ENCODE measurements at places on chromosomes 12 and 14.
A peak's percentile ranks its signal among the peaks of the same experiment; 100 is the strongest.

- no peak for DNase-seq
These were observed 9.2 kb upstream of the CCDC197 start for GRCh38 chr14:93987815-93988476.

GRCh38 chr12:62436164-62436503, 30.5 kb upstream of the MON2 start:
- DNase-seq: peak; percentile 6

DNA sequence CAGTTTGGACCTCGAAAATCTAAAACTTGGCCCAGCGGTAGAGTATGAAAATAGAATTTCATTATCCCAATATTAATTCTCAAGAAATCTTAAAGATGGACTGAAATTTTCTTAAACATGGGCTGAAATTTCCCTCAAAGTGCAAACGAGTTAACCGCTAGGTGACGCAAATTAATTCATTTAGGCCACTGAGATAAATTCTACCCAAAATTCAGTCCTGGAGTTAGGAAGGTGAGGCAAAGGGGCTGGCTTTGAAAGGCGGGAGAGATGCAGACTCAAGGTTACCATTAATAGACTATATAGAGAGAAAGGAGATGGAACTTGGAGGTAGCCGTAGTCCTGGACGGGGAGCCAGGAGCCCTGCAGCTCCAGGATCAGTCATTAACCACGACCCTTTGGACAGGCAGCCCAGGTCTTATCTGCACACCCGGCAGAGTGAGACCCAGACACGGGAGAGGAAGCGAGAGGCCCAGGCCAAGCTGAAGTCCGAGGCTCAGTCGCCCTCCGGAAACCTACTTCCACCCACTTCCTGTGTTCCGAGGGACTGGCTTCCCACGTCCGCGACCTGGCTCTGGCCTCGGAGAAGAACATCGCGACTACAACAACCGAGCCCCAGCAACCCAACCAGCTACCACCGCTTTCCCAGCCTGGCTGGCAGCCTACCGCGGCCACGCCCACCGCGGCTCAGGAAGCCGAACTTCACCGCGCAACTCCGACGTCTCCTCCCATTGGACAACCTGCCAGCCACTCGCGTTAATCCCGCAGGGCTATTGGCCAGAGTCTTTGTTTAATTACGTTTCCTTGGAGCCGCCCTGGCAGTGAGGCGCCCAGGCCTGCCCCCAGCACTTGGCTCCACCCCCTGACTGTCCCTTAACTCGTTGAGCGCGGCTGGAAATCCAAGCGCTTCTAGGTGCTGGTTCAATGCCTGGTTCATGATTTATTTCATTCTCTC, at the start of gene EFCAB11:
EFCAB11 (minus strand) TSS at position 661 of the 952 bp plus-strand sequence; CDS start at position 591, 70 bp downstream.
- DNase-seq: peak; percentile 98

DNA sequence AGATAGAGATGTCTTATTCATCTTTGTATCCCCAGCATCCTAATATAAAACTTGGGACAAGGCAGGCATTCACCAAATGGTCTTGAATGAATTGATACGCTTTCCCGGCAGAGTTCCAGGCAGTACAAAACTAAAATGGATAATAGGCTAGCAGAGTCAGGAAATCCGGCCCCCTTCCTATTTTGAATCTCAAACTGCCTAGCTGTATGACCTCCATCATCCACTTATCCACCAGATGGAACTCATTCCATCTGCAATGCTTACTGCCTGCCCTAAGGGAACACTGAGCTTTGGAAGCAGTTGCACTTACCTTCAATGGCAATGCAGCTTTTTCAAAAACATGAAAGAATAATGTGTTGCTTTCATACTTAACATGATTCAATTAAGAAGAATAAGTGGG, 43.4 kb downstream of the BDKRB1 start:
- DNase-seq: peak; percentile 33

DNA sequence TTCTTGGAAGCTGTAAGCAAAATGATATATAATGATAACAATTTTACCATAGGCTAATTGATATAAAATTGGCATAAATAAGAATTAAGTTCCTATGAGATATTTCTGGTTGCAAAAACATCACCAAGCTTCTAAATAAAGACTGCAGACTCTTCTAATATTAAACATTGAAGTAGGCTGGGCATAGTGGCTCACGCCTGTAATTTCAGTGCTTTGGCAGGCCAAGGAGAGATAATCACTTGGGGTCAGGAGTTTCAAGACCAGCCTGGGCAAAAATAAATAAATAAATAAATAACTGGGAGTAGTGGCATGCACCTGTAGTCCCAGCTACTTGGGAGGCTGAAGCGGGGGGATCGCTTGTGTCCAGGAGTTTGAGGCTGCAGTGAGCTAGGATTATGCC, 71.8 kb downstream of the NPAS3 start:
- DNase-seq: no peak

GRCh38 chr14:92495027-92495426, 18.6 kb upstream of the RIN3 start:
- no peak for DNase-seq

- no peak for DNase-seq
These were observed 52.1 kb downstream of the DERA start for GRCh38 chr12:15963271-15963670.

- no peak for DNase-seq
These were observed 1247.3 kb upstream of the FLRT2 start for GRCh38 chr14:84282618-84283017.

DNA sequence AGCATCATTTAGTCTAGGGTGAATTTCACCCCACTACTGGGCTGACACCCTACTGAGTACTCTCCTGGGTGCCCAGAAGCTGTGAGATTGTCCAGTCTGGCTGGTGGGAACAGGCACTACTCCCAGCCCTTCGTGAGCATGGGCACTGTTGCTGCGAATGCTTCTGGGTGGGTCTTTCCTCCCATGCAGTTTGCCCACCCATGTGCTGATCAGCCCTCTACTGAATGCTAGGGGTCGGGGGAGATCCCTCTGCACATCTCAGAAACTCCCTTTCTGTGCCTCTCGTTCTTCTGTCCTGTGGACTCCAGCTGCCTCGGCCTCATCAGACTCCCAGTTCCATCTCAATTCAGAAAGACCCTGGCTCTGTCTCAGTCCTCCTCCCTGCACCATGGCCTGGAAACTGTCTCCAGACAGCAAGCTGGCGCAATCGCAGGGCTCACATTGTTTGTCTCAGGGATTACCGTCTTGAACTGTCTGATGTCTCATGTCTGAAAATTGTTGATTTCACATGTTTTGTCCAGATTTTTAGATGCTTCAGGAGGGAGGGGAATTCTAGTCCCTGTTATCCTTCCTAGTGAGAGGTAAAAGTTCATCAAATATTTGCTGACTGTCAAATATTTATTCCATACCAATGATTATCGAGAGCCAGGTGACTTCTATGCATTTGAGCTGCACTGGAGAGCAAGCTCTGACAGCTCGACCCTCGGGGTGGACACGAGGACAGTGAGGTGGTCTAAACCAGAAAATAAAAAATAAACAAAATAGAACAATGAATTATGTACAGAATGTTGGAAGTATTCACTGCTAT, 316.6 kb upstream of the RTL1 start:
- DNase-seq: no peak

DNA sequence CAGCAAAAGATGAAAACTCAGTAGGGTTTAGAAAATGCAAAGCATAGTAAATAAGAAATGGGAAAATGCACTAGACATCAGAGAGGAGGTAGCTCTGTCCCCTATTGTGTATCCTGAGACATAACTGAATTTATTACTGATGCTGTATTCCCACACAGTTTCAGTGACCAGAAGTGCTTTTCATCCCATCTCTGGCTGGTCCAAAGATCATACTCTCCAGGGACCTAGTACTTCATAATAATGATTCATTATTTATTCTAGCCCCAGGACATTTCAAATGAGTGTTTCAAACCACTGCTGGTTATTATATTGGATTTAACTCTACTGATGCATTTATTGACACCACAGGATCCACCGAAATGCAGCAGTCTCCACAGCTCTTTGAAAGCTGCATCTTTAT, 163.3 kb downstream of the PAWR start:
- DNase-seq: no peak

- no peak for DNase-seq
These were observed 111.0 kb downstream of the BEGAIN start for GRCh38 chr14:100476012-100476822.

GRCh38 chr12:33587784-33588712, 148.4 kb upstream of the SYT10 start:
- no peak for DNase-seq

GRCh38 chr14:41298328-41298690, 308.4 kb upstream of the LRFN5 start:
- DNase-seq: no peak

- no peak for DNase-seq
These were observed 753 bp downstream of the ACRBP start for GRCh38 chr12:6646276-6647082.

- DNase-seq: no peak
These were observed 1.4 kb downstream of the KRT2 start for GRCh38 chr12:52650520-52651081.

GRCh38 chr12:57389033-57389432, 41.8 kb downstream of the R3HDM2 start:
- no peak for DNase-seq

DNA sequence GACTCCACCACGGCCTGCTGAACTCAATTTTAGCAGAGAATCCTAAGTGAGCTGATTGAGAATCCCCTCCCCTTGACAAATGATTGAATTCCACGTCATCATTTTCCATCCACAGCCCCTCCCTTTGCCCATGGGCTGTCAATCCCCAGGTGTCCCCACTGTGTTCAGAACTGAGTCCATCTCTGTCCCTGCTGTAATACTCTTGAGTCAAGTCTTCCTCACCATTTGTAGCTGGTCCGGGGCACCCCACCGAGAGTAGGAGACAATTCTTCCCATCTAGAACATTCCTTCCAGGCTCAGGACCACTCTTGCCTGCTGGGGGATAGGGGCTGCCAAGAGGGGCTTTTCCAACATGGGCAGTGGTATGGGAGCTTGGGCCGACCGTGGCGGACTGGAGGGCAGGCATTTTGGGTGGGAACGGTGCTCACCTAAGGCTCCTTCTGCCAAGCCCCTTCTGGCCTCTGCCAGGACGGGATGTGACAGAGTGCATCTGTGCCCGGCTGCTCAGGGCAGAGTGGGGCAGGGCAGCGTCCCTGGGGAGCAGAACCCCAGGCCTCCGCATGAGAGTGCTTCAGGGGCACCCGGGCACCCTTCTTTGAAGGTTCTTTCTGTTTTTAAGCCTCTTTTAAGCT, 218.1 kb upstream of the RTL1 start:
- no peak for DNase-seq

DNA sequence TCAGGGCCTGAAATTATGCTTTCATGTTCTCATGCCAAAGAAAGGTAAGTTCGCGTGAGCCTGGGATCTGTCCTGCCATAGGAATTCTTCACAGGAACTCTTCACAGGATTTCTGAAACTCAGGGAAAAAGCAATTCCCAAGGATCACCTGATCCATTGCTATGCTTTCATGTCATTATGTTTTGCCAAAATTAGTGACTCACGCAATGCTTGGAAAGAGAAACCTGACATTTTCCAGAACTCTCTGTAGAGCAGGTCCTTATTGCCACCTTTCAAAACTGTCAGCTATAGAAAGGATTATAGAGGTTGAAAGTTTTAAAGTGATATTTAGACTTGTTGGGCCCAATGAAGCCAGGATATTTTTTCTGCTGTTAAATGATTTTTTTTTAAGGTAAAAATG, 6.3 kb upstream of the KCNJ8 start:
- no peak for DNase-seq

- DNase-seq: no peak
These were observed 928 bp downstream of the TBX3 start for GRCh38 chr12:114682785-114683708.

DNA sequence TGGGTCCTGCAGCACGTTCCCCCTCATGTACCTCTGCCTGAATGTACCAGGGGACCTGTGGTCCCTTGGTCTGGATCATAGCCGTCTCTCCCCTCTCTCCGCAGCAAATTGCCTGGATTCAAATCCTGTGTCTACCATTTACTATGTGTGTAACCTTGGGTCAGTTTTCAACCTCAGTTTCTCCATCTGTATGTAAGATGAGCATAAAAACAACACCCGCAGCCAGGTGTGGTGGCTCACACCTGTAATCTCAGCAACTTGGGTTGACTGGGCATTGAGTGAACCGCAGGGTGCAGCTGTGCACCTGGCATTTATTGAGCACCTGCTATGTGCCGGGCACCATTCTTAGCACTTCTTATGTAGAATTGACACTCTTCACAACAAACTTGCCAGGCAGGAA, 14.1 kb downstream of the CYP46A1 start:
- DNase-seq: no peak

GRCh38 chr12:85277900-85278597, 2.0 kb upstream of the ALX1 start:
- DNase-seq: no peak

GRCh38 chr12:33438851-33439586, 600 bp downstream of the SYT10 start:
- DNase-seq: no peak

DNA sequence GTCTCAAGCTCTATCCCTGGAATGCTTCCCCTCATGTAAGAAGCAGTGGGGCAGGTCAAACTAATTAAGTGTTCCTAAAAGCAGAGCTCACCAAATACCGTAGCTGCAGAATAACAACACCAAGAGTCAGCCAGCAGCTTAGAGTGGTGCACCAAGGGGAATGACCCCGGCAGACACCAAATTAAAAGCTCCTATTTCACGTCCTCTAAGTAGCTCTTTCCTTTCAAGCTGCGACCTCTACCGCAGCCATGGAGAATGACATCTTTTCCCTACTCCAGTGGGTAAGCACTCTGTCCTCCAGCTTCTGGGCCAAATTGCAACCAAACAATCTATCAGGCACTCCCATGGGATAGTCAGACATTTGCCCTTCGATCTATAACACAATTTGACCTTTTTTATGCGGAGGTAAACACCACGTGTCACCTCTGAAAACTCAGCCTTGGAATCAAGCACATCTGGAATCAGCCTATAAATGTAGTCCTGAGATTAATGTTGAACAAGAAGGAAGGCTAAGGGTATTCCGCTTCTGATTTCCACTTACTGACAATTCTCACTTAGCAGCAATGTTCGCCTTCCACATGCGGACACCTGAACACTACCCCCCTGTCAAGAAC, 67.6 kb upstream of the CDKN3 start:
- peak; percentile 60 for DNase-seq

- DNase-seq: no peak
These were observed 52.2 kb downstream of the ATXN2 start for GRCh38 chr12:111546758-111547383.

DNA sequence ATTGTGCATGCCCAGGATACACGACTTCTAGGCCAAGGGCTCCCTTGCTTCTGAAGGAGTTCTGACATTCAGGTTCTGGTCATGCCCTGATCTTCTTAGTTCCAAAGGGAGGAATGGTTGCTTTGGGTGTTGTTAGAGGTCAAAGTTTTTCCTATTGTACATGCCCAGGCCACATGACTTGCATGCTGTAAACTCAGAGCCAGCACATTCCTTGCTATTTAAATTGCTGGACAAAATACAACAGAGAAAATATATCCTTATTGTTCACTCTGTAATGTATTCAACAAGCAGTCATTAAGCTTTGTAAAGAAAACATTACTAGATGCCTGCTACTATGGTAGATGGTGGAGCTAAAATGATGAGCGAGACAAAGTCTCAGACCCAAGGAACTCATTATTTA, 71.2 kb upstream of the COCH start:
- no peak for DNase-seq

DNA sequence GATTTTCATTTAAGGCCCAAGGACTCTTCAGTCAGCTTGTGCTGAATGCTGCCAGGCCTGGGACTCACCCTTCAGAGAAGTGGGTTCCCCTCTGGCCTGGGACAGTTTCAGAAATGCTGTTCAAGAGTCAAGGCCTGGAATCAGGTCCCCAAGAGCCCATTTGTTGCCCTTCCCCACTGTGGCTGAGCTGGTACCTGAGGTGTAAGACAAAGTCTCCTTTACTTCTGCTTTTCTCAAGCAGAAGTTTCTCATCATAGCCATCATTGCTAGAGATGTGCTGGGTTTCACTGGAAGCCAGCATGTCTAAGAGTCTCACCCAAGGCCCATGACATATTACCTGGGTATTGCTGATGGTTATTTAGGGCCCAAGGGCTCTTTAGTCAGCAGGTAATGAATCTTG, 8.9 kb downstream of the FANCM start:
- no peak for DNase-seq

Data from BE2C (cell line).